NCI-H446 (cell line): ENCODE measurements at places on chromosomes 1 and 21.

DNA sequence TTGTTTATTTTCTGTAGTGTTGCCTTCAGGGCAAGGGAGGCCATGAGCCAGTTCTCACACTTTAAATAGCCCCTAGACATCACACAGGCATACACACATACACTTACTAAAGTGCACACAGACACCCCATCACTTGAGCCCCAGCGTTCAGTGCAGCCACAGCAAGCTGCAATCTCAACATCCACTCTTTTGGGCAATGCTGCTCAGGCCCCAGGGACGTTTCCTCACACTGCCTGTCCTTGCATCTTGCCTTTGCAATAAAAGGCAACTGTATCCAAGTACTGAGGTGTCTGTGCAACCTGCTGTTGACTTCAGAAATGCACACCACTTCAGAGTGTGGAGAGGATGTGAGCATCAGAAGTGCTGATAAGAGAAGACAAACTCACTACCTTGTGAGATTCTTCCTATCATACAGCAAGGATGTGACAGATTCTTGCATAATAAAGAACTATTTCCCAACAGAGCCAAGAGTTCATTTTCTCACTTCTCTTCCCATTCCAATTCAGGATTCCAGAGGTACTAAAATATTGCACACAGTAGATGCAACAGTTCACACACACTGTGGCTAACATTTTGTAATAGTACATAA is 36.2 kb downstream of the IRF2BP2 start:
- no peak for DNase-seq

- DNase-seq = no peak
Measured at GRCh38 chr1:103197216-103197615, 88.9 kb upstream of the COL11A1 start.

GRCh38 chr1:84271441-84272151 is 29.9 kb upstream of the SAMD13 start:
- no peak for DNase-seq

DNA sequence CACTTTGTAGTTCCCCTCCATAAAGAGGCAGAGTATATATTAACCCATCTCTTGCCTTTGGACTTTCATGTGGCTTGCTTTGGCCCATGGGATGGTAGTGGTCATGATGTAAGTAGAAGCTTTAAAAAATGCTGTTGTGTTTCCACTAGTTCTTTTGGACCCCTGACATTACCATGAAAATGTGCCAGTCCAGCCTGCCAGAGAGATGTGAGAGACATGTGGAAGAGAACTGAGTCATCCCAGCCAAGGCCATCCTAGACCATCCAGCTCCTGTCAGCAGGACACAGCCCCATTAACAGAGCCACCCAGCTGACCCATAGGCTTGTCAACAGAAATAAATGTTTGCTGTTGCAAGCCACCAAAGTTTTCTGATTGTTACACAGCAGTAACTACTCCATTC is 3.9 kb upstream of the CD101 start:
- no peak for DNase-seq
